ENCODE measurements at places on chromosomes 12 and 14.

- DNase-seq: peak; percentile 56
Measured at GRCh38 chr12:94767956-94768355, 117.6 kb upstream of the TMCC3 start.

DNA sequence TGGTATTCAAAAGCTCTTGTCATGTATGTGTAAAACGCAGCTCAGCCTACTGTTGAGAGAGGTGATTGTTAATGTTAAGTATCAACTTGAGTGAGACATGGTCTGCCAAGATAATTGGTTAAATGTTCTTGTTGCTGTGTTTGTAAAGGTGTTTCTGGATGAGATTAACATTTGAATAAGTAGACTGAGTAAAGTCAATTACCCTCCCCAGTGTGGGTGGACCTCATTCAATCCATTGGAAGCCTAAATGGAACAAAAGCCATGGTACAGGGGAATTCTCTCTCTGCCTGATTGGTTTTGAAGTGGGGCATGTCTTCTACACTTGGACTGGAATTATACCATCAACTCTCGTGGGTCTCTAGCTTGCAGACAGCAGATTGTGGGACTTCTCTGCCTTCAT lies 63.8 kb upstream of the RERGL start:
- DNase-seq: no peak

- peak; percentile 24 for DNase-seq
Measured at GRCh38 chr14:103296007-103296406, 38.0 kb upstream of the EIF5 start.

- peak; percentile 57 for DNase-seq
Measured at GRCh38 chr14:35403114-35403602, 1.4 kb downstream of the NFKBIA start.

DNA sequence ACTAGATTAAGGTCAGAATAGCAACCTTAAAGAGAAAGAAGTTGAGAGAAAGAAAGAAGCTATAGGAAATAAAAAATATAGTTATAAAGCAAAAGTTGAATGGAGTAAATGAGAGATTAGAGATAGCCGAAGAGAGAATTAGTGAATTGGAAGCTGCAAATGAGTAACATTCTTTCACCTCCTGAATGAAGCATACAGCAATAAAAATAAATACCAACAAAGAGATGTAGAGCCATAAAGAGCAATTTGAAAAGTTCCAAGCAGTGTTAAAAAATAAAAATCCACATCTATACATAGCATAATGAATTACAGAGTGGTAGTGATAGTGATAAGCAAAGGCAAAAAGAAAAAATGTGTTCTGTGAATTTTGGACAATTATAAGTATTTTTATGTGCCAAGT lies 177.9 kb downstream of the VRK1 start:
- no peak for DNase-seq

- DNase-seq: peak; percentile 67
Measured at GRCh38 chr14:32564596-32564995, 235.5 kb downstream of the AKAP6 start.

- no peak for DNase-seq
Measured at GRCh38 chr14:21385188-21385904, 1.5 kb upstream of the SUPT16H start.

DNA sequence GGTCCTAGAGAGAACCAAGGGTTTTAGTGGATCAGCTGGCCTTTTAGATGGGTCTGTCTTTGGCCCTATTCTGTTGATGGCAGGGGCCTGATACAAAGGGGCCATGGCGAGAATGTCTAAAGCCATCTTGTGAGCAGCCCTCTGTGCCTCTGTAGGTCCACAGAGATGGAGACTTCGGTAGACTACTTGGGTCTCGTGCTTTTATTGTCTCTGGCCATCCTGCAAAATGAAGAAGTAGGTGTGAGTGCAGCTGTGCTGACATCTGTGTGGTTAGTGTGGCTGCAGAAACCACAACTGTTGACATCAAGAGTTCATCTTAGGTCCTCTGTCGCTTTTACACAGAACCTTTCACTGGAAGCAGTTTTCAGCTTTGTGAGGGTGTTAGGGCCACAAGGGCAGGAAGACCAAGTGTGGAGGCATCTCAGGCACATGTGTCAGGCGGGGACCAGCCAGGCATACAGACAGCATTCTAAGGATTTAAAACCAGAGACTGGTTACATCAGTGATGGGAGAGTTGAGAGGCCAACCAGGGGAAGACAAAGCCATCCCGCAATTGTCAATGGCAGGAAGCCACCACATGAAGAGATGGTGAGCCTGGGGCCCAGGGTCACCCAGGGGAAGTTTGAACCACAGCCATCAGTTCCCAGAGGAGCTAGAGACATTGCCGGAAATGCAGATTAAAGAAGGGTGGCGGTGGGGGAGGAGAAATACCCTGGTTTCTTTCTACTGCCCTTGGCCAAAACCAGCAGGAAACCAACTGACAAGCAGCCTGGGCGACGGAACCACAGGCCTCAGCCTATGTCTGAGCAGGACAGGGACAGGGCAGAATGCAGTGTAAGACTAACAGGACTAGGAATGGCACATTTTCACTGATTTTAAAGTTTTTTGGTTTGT lies 13.0 kb upstream of the TPCN1 start:
- peak; percentile 51 for DNase-seq

DNA sequence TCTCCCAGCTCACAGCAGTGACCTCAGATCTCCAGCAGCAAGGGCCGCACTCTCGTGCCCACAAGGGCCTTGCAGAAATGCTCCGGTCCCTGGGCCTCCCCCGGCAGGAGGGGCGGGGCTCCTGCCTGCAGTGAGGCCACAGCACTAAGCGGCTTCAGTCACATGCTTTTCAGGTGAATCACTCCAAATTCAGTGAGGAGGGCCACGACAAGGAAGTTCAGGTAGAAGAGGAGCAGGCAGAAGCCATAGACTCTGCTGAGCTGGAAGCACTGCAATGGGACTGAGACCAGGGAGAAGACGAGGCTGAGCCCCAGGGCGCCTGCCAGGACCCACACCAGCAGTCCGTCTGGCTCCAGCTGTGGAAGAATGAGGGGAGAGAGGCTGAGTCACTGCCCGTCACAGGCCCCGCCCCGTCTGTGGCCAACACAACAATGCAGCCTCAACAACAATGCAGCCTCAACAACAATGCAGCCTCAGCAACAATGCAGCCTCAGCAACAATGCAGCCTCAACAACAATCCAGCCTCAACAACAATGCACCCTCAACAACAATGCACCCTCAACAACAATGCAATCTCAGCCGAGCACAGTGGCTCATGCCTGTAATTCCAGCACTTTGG lies 35.2 kb downstream of the SLC8B1 start:
- peak; percentile 83 for DNase-seq

GRCh38 chr14:100955201-100955600 lies 51.7 kb upstream of the RTL1 start:
- DNase-seq: peak; percentile 63

DNA sequence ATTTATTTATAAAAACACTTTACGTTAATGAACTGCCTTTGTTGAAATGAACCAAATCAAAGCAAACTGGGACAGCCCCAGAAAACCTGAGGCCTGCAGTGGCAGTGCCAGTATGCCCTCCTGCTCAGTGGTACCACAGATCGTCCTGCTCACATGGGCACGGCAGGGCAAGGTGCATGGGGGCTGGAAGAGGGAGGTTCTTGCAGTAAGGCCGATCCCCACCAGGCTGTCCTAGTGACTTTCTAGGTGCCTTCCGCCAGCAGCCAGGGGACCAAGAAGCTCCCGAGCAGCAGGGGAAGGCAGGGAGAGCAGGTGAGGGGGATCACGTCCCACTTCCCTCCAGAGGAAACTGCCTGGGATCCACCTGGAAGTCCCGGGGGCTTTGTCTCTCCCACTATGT lies 63.9 kb downstream of the TESC start:
- DNase-seq: no peak

DNA sequence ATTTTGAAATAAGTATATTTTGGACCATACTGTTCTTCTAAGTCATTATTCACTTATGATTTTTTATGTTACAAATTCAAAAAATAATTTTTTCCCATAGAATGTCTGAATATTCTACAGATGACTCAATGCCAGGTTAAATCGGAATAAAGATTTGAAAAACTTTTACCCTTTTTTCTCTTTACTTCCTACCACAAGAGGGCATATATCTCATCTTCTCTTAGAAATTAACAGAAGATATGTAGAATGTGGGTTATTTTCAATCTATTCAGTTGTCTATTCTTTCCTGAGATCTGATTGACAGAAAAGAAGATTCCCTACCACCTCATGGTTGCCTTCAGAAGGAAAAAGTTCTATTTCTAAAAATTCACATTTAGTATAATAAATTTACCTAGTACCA lies 53.0 kb upstream of the KITLG start:
- DNase-seq: peak; percentile 40

- DNase-seq: no peak
Measured at GRCh38 chr14:72677664-72678063, 216.2 kb downstream of the DPF3 start.

DNA sequence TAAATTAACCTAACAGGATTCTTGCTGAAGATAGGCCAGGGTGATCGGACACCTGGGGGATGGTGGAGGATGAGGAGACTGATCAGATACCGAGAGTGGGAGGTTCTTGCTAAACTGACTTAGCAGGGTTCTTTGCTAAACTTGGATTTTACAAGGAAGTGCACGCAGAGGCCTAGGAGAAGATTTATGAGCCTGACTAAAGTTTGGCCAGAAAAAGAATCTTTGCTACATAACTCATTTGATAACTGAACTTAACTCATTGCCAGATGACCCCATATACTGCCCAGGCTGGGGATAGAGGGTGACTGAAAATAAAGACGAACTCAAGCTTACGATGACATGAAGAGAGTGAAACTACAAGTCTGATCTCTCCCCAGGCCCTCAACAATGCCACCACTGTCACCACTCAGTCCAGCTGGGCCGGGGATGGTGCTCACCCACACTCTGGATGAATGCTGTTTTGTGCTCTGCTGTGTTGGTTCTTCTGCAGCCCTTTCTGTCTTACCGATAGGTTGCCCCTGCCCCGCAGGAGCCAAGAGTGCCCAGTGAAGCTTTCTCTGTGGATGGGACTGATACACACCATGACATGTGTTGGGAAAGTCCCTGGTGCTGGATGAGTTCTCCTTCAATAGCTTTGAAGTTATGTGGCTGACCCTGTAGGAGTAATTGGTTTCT lies 29.0 kb downstream of the PPFIBP1 start:
- DNase-seq: no peak

- DNase-seq: no peak
Measured at GRCh38 chr14:96184737-96185136, 19.9 kb upstream of the BDKRB2 start.

DNA sequence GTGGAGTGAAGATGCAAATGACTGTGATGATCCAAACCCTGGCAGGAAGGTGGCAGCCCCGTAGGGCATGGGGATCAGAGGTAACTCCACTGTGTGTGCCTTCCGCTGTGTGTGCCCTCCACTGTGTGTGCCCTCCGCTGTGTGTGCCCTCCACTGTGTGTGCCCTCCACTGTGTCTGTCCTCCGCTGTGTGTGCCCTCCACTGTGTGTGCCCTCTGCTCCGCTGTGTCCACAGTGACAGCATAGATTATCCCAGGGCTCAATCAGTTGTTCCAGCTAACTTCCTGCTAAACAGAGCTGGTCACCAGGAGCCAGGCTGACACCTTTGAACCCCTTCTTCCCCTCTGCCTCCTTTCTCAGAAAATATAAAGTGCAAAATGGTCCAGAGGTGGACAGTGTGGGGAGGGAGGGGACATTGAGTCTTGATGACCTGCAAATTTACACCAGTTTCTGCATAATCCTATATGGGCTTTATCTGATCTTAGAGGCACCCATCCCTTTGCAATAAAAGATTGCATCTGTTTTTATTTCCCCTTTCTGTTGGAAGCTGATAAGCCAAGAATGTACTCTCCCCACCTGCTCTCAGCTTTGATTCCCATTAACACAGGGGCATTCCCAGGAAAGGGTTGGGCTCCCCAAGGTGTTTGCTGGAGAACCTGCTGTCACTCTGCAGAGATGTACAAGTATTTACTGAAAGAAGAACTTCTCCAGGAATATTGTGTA lies 21.6 kb upstream of the HNF1A start:
- no peak for DNase-seq

- peak; percentile 75 for DNase-seq
Measured at GRCh38 chr12:83826112-83826511, 1086.5 kb downstream of the SLC6A15 start.
